Suppressor macrophage treated with lipopolysaccharide for 1 hour (primary cell): ENCODE measurements at places on chromosomes 12 and 14.

GRCh38 chr14:67270145-67270753 is 29.0 kb downstream of the PALS1 start:
- DNase-seq = peak; percentile 27

- no peak for DNase-seq
Measured at GRCh38 chr12:106776897-106777296, 2.4 kb downstream of the RIC8B start.

- DNase-seq = no peak
Measured at GRCh38 chr14:83607682-83608081, 1922.3 kb upstream of the FLRT2 start.

DNA sequence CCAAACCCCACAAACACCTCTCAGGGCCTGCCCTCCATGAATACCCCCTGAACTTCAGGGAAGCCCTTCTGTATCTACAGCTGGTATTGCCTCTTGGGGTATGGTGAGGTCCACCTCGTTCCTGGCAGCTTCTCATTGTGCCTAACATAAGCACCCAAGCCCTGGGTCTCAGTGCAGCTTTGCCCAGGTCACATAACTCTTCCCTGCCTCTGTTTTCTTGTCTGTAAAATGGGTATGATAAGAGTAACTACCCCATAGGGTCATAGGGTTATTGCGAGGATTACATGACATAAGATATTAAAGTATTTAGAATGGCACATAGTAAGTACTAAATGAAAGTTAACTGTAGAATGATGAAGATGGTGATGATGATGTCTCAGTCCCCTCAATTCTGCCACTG is 190.0 kb upstream of the PWP1 start:
- no peak for DNase-seq

GRCh38 chr12:46547421-46548354 is 175.1 kb upstream of the SLC38A2 start:
- DNase-seq = no peak

DNA sequence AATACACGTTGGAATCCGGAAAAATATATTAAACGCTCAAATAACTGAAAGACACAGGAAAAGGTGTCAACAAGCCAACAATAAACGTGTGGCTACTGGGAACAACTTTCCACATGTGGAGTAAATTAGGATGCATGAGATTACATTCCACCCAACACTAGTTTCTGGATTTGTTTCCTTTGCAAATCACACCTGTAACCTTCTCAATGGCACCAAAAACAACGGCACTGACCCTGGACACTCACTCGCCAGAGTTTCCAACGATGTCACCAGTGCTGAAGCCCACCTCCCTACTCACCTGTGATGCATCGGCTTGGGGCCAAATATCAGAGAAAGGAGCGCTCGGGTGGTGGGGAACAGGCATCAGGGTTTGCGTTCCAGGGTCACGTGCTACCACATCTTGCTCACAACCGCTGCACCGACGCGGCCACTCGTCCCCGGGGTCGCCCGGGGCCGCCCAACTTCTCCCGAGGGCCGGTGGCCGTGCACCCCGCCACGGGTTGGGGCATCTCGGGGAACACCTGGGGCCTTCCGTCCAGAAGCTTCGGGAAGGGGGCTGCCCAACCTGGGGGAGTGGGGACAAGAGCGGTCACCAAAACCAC is 629 bp downstream of the PRDM4 start:
- DNase-seq = no peak

DNA sequence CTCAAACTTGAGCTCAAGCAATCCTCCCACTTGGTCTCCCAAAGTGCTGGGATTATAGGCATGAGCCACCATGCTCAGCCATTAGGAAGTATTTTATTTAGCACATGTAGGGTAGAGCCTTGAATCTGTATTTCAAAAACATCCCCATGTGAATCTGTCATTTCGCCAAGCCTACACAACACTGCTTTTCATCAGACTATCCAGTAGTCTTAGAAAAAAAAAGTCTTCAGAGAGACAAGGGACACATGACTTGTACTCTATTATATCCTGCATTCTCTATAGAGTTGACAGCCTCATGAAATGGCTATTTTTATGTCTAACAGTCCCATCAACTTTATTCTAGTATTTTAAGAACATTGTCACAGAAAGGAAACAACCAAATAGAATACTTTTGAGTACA is 35.4 kb downstream of the TM7SF3 start:
- DNase-seq = no peak

DNA sequence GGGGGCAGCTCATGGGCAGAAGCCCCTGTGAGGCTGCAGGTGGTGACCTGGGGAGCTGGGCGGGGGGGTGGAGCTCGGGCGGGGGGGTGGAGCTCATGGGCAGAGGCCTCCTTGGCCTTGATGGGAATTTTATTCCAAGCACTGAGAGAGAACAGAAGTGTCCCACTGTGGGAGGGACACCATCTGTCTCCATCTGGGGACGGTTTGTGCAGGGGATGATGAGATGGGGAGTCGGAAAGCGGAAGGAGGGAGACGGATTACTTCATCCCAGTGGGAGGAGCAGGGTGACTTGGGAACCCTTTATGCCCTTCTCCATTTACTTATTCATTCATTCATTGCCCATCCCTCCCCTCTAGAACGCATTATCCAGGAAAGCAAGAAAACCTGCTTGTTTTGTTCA is 304.7 kb downstream of the ADGRD1 start:
- no peak for DNase-seq

DNA sequence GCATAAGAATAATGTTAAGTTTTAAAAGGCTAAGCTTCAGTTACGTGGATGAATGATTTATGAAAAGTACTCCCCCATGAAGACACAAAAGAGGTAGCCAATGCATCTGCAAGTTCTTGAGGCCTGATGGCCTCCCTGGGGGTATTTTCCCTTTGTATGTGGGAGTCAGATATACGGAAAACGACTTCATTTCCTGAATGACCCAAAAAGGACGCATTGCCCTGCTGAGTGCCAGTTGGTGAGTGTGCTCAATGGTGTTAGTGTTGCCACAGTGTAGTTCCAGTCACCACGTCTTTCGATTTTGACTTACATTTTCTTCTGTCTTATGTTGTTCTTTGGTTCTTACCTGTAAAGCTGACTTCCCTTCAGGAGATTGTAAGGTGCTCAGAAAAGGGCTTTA is 8.0 kb downstream of the ETV6 start:
- DNase-seq = peak; percentile 66

- DNase-seq = no peak
Measured at GRCh38 chr12:49550693-49551252, 11.9 kb downstream of the KCNH3 start.

DNA sequence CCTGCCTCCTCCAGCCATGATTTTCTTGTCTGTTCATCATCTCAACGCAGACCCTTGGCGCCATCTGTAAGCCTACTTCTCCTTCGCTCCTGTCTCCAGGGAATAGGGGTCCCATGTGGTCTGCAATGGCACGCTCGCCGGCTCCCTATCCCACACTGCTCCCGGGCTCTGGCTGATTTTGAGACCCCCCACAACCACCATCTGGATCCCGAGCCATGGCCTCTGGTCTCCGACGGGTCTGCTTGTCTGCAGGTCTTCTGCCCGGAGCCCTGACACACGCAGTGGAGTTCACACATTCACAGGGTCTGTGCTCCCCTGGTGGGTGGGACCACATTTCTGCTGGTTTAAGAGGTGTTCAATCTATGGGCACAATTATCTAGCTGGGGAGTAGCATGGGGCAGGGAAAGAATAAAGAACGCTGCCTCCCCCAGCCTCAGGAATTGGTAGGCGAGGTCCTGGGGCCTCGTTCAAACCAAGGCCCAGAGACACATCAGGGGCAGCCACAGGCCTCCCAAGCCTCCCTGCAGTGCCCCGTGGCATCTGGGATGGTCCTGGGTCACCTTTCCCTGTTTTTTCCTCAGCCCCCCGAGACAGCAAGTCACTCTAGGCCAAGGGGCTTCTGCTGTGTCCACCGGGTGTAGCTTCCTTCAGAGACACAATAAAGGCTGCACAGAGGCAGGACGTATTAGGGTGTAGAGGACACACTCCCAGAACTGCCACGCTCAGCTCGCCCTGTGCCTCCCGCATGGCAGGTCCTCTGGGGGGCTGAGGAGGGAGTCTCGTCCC is 21.5 kb downstream of the FZD10 start:
- DNase-seq = no peak
